ENCODE measurements at places on chromosomes 7 and 10. TPM values are rescaled to one million over a fixed set of nuclear protein-coding genes. Genes with fewer than 3 reads are reported as not detected.
A peak's percentile ranks its signal among the peaks of the same experiment; 100 is the strongest.

Gene ADIRF
- not detected for total RNA-seq

- H3K27ac ChIP-seq = no peak overlapping the region
- no peak overlapping the region for H3K4me3 ChIP-seq
- H3K36me3 ChIP-seq = no peaks in the 10 kb centered on the region
- H3K4me1 ChIP-seq = peaks cover 21% of the 10 kb centered on the region
These were observed 145.8 kb upstream of the LRRN3 start for GRCh38 chr7:110944966-110945644.

GRCh38 chr7:146735992-146736391, 619.4 kb downstream of the CNTNAP2 start:
- no peak overlapping the region for H3K4me3 ChIP-seq
- no peaks in the 10 kb centered on the region for H3K27me3 ChIP-seq
- no peaks in the 10 kb centered on the region for H3K36me3 ChIP-seq
- no peak for DNase-seq
- H3K27ac ChIP-seq = no peak overlapping the region
- H3K4me1 ChIP-seq = no peaks in the 10 kb centered on the region

Gene PHKG1
- 1.3 TPM for total RNA-seq

Gene CFAP70
- total RNA-seq = 0.58 TPM

- no peaks in the 10 kb centered on the region for H3K36me3 ChIP-seq
- no peak overlapping the region for H3K4me3 ChIP-seq
- H3K4me1 ChIP-seq = no peaks in the 10 kb centered on the region
- peaks cover 12% of the 10 kb centered on the region for H3K27me3 ChIP-seq
- no peak overlapping the region for H3K27ac ChIP-seq
These were observed 45.1 kb upstream of the SGCE start for GRCh38 chr7:94700926-94701554.

GRCh38 chr7:141999058-141999623, 3.5 kb downstream of the MGAM start:
- H3K4me1 ChIP-seq = no peaks in the 10 kb centered on the region
- peaks cover 9% of the 10 kb centered on the region for H3K27me3 ChIP-seq
- H3K4me3 ChIP-seq = no peak overlapping the region
- no peaks in the 10 kb centered on the region for H3K36me3 ChIP-seq
- no peak for DNase-seq

- H3K4me1 ChIP-seq = no peaks in the 10 kb centered on the region
- no peak overlapping the region for H3K27ac ChIP-seq
- H3K27me3 ChIP-seq = no peaks in the 10 kb centered on the region
- no peak for DNase-seq
- H3K36me3 ChIP-seq = no peaks in the 10 kb centered on the region
These were observed 99.6 kb upstream of the PCDH15 start for GRCh38 chr10:54900584-54900983.

DNA sequence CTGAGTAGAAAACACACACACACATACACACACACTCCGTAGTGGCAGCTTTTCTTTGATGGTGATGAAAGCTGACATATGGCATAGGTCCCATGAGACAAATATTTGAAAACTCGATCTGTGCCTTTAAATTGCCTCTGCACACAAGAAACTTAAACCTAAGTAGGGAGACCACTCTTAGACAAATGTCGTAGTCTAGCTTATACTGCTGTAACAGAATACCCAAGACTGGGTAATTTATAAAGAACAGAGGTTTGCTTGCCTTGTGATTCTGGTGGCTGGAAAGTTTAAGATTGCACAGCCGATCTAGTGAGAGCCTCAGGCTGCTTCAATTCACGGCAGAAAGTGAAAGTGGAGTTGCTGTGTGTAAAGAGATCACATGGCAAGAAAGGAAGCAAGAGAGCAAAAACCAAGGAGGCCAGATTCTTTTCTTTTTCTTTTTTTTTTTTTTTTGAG, 489.4 kb upstream of the SORCS1 start:
- peak overlapping the region; percentile 16 for H3K4me3 ChIP-seq
- H3K4me1 ChIP-seq = peaks cover 2% of the 10 kb centered on the region
- no peaks in the 10 kb centered on the region for H3K36me3 ChIP-seq
- no peak overlapping the region for H3K27ac ChIP-seq
- H3K27me3 ChIP-seq = no peaks in the 10 kb centered on the region

DNA sequence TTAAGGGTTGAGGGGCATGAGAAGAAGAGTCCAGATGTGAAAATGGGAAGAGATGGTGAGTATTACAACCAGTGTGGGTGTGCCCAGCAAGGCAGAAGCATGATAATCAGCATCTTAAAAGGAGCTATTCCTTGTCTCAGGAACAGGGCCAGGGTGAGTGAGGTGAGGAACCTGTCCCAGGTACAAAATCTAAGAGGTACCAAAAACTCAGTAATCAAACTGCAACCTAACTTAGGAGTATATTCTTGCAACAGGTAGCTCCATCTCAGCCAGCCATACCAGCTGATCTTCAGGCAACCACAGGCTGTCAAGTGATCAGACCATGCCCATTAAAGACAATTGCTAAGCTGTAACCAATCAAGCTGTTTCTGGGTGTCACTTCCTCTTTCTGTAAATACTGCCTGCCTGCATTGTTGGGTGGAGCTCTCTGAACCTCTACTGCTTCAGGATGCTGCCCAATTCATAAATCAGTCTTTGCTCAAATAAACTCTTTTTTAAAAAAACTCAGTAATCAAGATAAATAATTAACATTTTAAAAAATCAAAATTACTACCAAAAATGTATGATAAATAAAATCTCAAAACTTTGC, 7.4 kb downstream of the KEL start:
- H3K27ac ChIP-seq = no peak overlapping the region
- peaks cover 5% of the 10 kb centered on the region for H3K36me3 ChIP-seq
- no peaks in the 10 kb centered on the region for H3K4me1 ChIP-seq

DNA sequence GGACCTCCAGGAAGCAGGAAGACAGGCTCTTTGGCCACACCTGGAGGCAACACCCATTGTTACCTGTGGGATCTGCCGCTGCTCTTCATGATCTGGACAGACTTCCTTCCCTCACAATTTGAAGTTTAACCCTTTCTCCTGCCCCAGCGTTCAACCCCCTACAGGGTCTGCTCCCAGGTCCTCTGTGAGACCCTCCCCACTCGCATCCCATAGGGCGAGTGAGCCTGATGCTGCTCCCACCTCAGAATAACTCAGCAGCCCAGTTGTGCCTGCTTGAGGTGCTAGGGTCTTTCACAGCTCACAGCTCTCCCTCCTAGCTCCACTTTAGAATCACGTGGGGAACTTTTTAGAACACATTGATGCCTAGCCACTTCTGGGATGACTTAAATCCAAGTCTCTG, 61.8 kb upstream of the C10orf90 start:
- DNase-seq = no peak
- no peaks in the 10 kb centered on the region for H3K4me1 ChIP-seq
- H3K4me3 ChIP-seq = no peak overlapping the region
- no peaks in the 10 kb centered on the region for H3K36me3 ChIP-seq

- no peaks in the 10 kb centered on the region for H3K36me3 ChIP-seq
- peak; percentile 73 for DNase-seq
- peaks cover 5% of the 10 kb centered on the region for H3K27me3 ChIP-seq
- H3K27ac ChIP-seq = no peak overlapping the region
These were observed 35.6 kb downstream of the CPN1 start for GRCh38 chr10:100046021-100046486.

Gene SLC39A12
- not detected for total RNA-seq

Gene OR9A2
- not detected for total RNA-seq

Gene FGFBP3
- 3.6 TPM for total RNA-seq

Gene CBX3
- 366 TPM for total RNA-seq

Gene GPR158
- total RNA-seq = not detected

Gene COL1A2
- 0.30 TPM for total RNA-seq

- no peak overlapping the region for H3K27ac ChIP-seq
- H3K4me3 ChIP-seq = no peak overlapping the region
- DNase-seq = no peak
- H3K4me1 ChIP-seq = peaks cover 4% of the 10 kb centered on the region
These were observed 43.4 kb downstream of the SH3PXD2A start for GRCh38 chr10:103812004-103812403.

Gene DENND2A
- not detected for total RNA-seq

DNA sequence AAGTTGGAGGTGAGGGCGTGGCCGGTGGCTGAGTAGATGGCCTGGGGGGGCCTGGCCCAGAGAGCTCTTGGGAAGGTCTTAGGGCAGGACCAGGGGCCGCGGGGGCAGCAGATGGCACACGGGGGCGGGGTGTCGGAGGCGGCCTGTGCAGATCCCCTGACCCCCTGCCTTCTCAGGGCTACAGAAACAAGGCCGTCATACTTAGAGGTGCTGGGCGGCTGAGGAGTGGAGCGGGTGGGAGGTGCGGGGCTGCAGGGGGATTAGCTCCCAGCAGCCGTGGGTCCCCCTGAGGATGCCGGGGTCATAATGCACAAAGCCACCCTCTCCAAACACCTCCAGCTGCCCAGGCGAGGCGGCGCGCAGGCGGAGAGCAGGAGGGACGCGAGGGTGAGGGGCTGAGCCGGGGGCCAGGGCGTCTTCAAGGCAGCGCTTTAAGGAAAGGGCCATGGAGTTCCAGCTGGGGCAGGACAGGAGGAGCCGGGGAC, 40.4 kb upstream of the ZNF32 start:
- H3K4me1 ChIP-seq = peaks cover 5% of the 10 kb centered on the region
- no peak overlapping the region for H3K27ac ChIP-seq
- DNase-seq = no peak
- no peaks in the 10 kb centered on the region for H3K36me3 ChIP-seq

DNA sequence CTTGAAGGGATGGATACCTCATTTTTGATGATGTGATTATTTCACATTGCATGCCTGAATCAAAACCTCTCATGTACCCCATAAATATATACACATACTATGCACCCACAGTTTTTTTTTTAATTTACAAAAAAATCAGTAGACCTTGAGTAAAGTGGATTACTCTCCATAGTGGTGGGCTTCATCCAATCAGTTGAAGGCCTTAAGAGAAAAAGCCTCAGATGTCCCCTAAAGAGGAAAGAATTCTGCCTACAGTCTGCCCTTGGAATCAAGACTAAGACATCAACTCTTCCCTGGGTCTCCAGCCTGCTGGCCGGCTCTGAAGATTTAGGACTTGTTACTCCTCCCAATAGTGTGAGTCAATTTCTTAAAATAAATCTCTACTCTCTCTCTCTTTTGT, 1.1 kb downstream of the AZGP1 start:
- no peak overlapping the region for H3K4me3 ChIP-seq
- H3K4me1 ChIP-seq = peaks cover 1% of the 10 kb centered on the region
- H3K27me3 ChIP-seq = peaks cover 10% of the 10 kb centered on the region

Gene ADAM12
- total RNA-seq = not detected

DNA sequence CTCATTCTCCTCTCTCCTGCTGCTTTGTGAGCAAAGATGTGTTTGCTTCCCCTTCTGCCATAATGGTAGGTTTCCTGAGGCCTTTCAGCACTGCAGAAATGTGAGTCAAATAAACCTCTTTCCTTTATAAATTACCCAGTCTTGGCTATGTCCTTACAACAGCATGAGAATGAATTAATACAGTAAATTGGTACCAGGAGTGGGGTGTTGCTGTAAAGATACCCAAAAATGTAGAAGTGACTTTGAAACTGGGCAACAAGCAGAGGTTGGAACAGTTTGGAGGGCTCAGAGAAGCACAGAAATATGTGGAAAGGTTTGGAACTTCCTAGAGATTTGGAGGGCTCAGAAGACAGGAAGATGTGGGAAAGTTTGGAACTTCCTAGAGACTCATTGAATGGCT, 388.7 kb upstream of the GHITM start:
- no peaks in the 10 kb centered on the region for H3K27me3 ChIP-seq
- no peak overlapping the region for H3K27ac ChIP-seq
- no peaks in the 10 kb centered on the region for H3K36me3 ChIP-seq
- H3K4me1 ChIP-seq = no peaks in the 10 kb centered on the region

Gene SGMS1
- 11.3 TPM for total RNA-seq

GRCh38 chr7:133545618-133546017, 292.7 kb downstream of the EXOC4 start:
- no peak for DNase-seq
- no peak overlapping the region for H3K4me3 ChIP-seq

Gene FKBP14
- 6.9 TPM for total RNA-seq

GRCh38 chr10:69425511-69426298, 9.0 kb upstream of the TACR2 start:
- DNase-seq = no peak
- H3K27me3 ChIP-seq = no peaks in the 10 kb centered on the region
- H3K36me3 ChIP-seq = no peaks in the 10 kb centered on the region
- H3K27ac ChIP-seq = no peak overlapping the region

DNA sequence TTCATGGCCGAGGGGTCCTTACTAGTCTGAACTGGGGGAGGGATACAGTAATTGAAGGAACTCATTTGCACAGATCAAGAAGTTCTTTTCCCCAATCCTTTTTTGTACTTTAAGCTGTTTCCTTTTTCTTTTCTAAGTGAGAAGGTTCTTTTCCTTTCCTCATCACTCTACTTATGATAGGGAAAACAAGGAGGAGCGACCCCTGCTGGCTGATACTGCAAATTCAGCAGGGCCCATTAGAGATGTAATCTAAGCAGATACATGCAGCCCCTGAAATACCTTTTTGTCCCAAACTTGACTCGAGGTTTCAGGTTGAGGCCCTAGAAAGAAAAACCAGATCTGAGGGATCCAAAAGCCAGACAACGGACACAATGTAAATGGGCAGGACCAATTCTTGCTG, 305.5 kb downstream of the DNAJB9 start:
- H3K27me3 ChIP-seq = peaks cover 6% of the 10 kb centered on the region
- no peak overlapping the region for H3K4me3 ChIP-seq
- H3K36me3 ChIP-seq = no peaks in the 10 kb centered on the region
- H3K4me1 ChIP-seq = no peaks in the 10 kb centered on the region
- DNase-seq = no peak
- H3K27ac ChIP-seq = no peak overlapping the region

DNA sequence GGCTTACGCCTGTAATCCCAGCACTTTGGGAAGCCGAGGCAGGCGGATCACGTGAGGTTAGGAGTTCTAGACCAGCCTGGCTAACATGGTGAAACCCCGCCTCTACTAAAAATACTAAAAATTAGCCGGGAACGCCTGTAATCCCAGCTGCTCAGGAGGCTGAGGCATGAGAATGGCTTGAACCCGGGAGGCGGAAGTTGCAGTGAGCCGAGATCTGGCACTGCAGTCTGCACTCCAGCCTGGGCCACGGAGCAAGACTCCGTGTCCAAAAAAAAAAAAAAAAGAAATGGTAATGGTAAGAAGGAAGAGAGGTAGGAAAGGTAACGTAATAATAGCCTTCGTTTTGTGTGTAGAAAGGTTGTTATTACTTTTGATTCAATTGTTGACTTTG, 1.2 kb downstream of the HSPA14 start:
- peaks cover 17% of the 10 kb centered on the region for H3K4me1 ChIP-seq
- peak overlapping the region; percentile 91 for H3K4me3 ChIP-seq
- peak overlapping the region; percentile 97 for H3K27ac ChIP-seq
- no peaks in the 10 kb centered on the region for H3K27me3 ChIP-seq
- DNase-seq = no peak
